Thoracic aorta (tissue), 2 donors: ENCODE measurements at places on chromosomes 13 and 19.

DNA sequence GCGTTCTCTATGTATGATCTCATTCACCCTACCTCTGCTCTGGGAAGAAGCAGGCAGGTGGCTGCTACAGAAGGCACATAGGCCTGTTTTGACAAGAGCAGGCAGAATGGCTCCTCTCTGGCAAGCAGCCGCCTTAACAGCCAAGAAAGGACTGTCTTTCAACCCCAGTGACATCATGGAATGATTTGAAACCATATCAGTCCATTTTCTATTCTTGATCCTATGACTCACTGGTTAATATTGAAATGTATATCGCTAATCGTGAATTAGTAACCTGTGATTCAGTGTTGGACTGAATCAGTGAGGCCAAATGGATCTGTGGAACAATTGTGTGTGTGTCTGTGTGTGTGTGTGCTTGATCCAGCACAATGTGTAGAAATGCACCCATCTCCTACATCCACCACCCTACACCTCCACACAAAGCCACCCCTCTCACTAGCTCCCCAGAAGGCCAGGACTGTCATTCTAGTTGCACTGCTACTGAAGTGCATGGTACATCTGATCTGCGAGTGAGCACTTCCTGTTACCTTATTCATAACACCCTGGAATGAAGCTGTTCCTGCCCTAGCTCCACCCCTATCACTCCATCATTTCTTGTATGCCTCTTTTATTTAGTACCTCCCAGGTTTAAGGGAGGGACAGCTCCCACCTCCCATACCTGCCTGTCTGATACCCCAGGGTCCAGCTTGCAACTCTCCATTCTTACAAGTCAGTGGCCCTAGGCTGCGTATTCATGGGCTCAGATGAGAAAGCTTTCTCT lies 460.0 kb downstream of the FOXO1 start:
- no peak for DNase-seq

- no peak for DNase-seq
These were observed 99.6 kb upstream of the OBI1 start for GRCh38 chr13:78758549-78758948.

GRCh38 chr19:55580628-55581144 lies at the start of gene ZNF579:
ZNF579 (minus strand) TSS chr19:55580848; CDS start chr19:55579639, 1,209 bp downstream.
- DNase-seq, result peak; percentile 40

GRCh38 chr13:35953537-35954206 lies 177.5 kb downstream of the DCLK1 start:
- peak; percentile 25 for DNase-seq

DNA sequence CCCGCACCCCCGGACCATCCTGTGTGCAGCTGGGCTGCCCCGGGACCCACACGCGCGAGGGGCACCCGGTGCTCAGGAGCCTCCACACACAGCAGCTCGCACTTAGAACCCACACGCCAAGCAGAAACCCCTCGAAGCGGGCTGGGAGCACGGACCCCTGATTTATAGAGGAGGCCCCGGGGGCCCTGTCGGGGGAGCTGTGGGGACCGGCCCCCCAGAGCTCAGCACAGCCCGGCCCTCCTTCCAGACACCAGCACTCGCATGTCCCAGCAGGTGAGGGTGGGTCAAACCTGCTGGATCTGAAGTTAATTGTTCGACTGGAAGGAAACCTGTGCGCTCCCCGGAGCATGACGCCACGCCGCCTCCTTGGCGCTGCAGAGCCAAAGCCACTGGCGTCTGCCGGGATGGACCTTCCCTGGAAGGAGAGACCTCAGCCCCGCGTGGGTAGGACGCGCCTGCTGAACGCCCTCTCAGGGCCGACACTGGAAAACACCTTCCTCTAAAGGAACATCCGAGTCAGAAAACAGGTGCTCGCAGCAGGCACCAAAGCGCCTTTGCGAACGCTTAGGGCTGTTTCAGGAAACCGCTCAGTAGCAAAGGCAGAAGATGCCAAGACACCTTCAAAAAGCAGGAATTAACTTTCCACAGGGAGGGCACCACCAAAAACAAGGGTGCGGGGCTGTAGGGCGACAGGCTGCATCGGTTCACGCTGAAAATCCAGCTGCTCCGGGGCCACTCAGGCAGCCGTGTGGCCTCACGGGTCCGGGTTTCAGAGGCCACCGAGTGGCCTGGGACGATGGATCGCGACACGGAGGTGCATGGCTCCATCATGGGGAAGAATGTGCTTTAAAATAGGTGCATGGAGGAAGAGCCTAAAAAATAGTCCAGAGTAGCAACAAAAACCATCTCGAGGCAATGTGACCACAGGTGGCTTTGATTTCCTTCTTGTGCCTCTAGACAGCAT lies 37.8 kb upstream of the GRTP1 start:
- no peak for DNase-seq

DNA sequence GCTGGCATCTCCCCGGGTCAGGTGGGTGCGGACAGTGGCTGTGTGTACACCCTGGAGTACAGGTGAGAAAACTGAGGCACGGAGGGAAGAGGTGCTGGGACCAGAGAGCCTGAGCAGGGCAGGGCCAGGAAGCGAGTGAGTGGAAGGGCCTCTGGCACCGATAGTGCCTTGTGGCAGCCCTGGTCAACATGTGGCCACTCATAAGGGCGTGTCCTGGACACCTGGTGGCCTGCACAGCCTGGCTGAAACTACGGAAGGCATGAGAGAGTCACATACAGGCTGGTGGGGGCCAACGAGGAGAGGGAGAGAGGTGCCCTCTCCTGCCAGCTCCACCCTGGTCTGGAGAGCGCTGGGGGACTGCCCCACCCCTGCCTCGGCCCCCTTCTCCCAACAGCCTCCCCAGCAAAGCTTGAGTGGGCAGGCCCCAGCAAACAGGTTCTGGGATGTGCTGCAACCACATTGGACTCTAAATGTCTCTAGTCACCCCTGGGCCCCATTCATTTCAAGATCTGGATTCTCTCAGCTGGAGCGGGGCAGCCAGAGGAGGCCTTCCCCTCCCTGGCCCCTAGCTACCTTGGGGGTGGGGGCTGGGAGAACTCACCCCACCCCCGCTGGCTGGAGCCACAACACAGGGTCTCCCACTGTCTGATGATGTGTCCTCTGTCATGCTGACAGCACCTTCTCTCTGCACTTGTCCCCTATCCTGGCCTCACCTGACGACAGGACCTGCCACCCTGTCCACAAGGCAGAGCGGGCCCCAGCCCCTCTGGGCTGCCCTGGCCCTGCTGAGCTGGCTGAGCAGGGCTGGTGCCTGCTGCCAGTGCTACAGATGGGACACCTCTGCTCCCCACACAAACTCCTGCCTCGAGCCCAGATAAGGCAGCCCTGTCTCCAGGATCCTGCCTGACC lies 5.8 kb downstream of the CBARP start:
- no peak for DNase-seq

DNA sequence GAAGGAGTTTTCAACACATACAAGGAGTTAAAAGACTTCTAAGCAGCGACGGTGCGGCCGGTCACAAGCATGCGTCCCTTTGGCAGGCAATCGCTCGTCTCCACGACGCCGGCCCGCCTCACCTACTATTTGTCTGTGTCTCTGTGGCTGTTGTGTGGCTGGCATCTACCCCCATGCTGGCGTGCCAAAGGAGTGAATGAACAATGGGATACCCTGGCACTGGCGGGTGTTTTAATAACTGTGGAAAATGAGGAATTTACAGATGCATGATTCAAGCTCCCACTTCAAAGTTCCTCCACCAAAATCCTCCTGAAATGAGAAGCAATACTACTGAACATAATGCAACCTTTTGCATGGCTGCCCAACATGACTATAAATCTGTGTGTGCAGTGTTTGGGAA lies 176.6 kb downstream of the KLF5 start:
- DNase-seq, result no peak

- no peak for DNase-seq
These were observed 15.8 kb upstream of the GARIN5A start for GRCh38 chr19:50492303-50493052.
